Left renal pelvis (tissue), 4 donors: ENCODE measurements at places on chromosomes 13 and 19.

GRCh38 chr13:96460609-96461008 is 370.7 kb downstream of the HS6ST3 start:
- DNase-seq, result no peak

DNA sequence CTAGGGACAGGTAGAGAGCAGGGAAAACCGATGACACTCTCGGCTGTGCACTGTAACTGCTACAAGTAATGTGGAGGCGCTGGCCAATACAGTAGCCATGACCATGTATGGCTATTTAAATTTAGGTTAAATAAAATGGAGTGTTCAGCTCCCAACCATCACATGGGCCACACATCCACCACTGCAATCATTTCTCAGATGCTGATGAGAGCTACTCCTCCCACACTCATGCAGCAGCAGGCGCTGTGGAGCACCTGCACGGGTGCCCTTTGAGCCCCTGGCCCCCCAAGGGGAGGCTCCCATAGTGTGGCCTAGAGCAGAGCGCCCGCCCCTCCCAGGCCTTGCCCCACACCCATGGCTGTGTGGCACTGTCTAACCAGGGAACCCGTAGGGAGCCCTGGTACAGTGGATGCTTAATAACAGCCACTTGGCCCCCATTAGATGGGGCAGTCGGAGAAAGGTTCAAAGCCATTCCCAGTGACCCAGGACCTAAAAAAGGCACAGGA is 6.0 kb downstream of the ACP4 start:
- no peak for DNase-seq

GRCh38 chr19:28334419-28334818 is 878.5 kb downstream of the UQCRFS1 start:
- no peak for DNase-seq

- no peak for DNase-seq
Observed at GRCh38 chr19:13155472-13156359, 5.5 kb downstream of the IER2 start.

GRCh38 chr19:13977803-13978202 is 25.5 kb downstream of the DCAF15 start:
- no peak for DNase-seq

DNA sequence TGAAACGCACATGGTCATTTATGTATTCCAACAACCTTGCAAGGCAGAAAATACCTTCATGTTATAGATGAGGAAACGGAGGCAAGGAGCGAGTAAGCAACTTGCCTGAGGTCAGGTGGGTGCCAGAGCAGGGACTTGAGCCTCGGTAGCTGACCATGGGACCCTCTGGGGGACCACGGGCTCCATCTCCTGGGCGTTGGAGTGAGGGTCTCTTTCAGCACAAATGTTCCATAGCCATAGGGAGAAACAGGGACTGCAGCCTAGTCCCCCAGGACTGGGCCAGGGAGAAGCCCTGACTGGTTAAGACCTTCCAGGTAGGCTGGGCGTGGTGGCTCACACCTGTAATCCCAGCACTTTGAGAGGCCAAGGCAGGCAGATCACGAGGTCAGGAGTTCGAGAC is 38.4 kb upstream of the ADGRE5 start:
- DNase-seq, result no peak

DNA sequence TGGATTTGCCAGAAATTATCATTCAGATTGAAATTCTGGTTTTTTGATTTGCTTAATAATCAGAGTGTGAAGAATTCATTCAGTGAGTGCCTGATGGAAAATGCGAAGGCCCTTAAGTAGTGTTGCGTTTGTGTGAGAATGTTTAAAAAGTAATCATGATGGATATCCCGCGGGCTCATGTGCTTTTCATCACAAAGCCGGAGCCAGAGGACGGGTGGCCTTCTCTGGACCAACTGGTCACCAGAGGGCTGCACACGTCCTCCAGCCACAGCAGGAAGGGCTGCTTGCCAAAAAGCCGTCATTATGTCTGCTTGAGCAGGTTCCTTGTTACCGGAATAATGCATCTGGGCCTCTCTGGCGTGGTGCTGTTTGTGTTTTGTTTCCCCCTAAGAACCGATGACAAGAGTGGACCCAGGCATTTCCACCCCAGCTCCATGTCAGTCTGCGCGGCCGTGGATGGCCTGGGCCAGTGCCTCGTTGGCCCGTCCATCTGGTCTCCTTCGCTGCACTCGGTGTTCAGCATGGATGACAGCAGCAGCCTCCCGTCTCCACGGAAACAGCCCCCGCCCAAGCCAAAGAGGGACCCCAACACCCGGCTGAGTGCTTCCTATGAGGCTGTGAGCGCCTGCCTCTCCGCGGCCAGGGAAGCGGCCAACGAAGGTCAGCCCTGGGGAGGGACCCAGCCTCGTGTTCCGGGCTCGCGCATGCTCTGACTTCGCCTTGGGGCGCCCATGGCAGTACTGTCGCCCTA is 497.7 kb downstream of the MYO16 start:
- no peak for DNase-seq

GRCh38 chr13:112851107-112852038 is 117.6 kb upstream of the MCF2L start:
- no peak for DNase-seq

- DNase-seq, result no peak
Observed at GRCh38 chr13:113460599-113460998, 7.3 kb upstream of the ADPRHL1 start.

DNA sequence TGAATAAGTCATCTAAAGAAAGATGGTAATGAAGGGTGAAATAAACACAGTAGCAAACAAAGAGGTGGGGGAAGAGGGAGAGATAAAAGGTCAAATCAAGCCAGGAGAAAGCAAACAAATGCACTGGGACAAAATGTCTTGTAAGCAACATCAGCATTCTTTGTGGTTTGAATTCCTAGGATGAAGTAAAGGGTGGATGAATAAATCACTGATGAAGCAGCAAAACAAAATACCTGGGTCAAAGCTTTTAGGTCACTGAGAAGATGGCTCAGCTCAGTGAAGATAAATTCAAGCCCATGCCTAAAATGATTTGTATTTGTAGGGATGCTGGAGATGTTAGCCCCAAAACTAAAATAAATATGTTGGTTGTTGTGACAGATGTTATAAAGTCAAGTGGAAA is 86.5 kb upstream of the FBXL3 start:
- DNase-seq, result no peak

GRCh38 chr13:33509642-33510229 is 224.2 kb upstream of the STARD13 start:
- DNase-seq, result no peak

- DNase-seq, result no peak
Observed at GRCh38 chr13:105929505-105929904, 606.0 kb downstream of the EFNB2 start.

DNA sequence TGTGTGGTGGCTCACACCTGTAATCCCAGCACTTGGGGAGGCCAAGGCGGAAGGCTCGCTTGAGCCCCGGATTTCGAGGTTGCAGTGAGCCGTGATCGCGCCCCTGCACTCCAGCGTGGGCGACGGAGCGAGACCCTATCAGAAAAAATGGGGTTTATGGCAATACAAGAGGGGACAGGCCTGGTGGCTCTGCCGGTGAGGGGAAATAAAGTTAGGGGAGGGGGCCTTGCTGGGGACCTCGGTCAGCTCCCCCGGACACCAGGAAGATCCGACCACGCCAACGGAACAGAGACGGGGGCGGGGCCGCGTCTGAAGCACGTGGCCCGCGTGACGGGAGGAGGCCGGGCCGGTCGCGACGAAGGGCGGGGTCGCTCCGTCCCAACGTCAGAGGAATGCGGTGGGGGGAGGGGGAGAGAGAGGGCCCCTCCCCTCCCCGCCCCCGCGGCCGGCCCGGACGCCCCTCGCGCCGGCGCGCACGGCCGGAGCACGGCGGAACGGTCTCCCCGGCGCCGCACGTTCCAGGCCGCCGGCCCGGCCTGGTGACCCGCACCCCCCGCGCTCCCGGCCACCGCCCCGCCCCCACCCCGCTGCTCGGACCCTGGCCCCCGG is 1.9 kb upstream of the HNRNPL start:
- DNase-seq, result peak; percentile 86

DNA sequence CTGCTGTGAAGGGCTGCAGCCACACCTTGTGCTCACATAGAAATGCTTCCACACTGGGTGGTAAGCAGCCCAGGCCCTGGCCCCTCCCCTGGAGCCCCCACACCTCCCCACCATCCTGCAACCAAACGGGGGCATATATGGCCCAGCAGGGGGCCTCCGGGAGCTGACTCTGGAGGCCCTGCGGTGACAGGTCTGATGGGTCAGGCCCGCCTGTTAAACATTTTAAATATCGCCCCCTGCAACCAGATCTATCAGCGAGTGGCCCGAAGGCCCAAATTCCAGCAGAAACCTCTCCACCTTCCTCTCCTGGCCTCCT is 48.0 kb upstream of the KATNAL1 start:
- DNase-seq, result no peak

DNA sequence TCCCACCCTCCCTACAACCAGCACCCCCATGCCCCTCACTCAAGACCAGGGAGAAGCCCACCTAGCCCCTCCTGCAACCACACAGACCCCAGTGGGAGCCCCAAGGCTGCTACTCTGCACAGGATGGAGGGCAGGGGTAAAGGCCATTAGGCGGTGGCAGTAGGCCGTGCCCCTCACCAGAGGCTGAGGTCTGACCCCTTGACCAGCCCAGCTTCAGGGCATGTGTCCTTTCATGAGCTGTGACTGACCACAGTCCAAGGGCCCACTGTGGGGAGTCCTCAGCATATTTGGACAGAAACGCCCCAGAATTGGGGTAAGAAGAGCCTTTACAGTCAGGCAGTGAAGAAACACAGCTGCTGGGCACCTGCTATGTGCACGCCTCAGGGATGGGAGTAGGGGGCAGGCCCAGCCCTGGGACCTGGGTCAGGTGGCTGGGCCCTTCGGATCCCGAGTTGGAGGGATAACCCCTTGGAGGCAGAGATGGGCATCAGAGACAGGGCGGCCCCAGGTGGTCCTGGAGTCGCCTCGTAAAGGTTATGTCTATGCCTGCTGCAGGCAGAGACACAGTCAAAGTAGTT is 1.7 kb upstream of the RPS5 start:
- no peak for DNase-seq
